ENCODE measurements at places on chromosomes 16 and 17.

- no peak for DNase-seq
Observed at GRCh38 chr17:61221181-61221580, 178.5 kb upstream of the TBX2 start.

DNA sequence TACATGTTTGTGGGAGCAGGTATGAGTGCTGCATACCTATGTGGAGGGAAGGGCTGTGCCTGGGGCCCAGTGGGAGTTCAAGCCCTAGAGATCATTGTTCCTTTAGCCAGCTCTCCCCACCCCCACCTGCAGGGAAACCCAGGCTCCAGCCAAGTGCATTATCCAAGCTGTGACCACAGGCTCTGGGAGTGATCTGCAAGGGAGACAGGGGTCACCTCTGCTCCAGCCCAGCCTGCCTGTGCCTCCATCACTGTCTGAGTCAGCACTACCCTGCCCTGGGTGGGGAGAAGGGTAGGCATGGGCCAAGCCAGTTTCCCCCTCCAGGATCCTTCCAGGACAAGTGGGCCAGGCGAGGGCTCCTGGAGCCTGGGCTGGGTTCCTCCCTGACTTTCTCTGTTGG is 32.1 kb upstream of the SBK1 start:
- no peak for DNase-seq

GRCh38 chr17:7711051-7711755 is 6.2 kb downstream of the EFNB3 start:
- DNase-seq, result no peak

DNA sequence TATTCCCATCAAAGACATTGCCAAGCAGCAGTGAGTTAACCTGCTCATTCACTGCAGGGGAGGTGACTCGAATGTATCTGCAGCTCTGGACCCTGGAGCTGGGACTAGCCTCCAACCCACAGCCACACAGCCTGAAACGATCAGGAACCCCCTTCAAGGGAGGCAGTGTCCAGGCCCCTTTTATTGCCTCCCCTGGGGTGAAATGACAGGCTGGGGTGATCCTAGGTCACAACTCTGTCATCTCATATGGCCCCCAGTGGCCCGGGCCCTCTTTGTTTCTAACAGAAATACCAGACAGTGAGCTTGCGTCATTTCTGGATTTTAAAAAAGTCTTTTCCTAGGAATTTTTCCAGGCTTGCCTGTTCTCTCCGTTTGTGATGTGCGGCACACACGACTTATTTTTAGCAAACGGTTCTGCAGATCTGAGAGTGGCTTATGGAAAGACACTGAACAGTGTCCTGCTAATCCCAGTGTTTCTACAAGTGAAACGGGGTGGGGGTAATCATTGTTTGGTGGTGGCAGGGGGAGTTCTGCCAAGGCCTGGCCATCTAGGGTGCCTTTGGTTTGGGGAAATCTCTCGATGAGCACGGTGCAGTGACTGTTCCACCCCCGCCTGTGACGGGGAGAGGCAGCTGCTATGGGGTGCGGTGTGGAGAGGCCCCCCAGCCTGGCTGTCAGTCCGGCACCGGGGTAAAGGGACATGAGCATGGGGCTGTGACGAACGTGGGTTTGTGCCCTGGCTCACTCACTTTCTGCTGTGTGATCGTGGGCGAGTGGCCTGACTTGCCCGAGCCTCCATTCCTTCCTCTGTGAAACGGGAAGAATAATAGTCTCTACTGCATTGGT is 27.2 kb downstream of the NAGPA start:
- DNase-seq, result no peak

DNA sequence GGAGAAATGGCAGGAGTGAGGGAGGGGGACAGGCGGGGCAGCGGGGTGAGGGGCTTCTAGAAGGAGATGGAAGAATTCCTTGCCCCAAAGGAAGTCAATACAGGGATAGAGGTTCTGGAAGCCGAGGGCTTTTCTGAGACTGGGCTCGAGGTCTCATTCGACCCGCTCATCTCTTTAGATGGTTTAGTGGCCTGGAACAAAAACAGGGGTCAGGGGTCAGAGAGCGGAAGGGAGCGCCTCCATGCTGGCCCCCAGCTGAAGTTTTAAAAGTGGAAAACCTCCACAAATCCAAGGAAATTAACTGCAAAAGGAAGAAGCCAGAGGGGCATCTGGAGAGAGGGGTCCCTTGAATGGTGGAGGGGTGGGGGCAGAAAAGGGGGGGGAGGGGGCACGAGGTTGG is 72.5 kb downstream of the SRCIN1 start:
- DNase-seq, result no peak

DNA sequence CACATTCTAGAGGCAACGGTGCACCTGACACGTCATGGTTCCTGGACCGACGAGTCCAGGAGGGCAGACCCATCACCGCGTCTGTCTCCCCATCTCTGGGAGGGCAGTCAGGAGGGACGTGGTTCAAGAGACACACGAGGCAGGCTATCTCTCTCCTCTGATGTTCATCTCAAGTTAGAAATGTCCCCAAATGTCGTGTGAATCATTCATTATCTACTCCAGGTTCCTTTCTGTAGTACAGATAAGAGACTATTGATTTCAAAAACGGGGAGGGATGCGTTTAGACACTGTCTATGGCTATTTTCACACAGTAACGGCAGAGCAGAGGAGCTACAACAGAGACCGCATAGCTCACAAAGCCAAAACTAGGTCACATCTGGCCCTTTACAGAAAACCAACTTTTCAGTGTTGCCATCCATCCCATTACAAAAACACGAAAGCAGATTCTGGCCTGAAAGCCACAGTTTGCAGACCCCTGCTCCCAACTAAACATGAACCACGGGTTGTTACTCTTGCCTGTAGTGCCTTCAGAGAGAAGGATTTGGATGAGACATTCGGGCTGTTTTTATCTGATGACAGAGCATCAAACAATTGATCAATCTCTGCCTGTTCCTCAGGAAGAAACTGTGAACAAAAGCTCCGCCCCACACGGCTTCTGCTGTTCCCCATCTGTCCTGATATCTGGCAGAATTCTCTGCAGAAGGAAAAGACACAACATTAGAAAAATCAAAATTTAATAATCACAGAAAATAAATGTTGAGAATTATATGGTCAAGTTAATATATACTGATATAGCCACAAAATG is 6.8 kb downstream of the MEAK7 start:
- no peak for DNase-seq

All from stimulated activated naive B cell treated with anti-CD40 and anti-IgM and Interleukin-4, amounts not matched to agents 10 μg/mL and 1 μg/mL and 100 μg/mL, for 72 hours (primary cell).